A549 treated with ZK216348 at 1 μM for 4 hours (cell line): ENCODE measurements at places on chromosomes 11 and 22. TPM values are rescaled to one million over a fixed set of nuclear protein-coding genes. Genes with fewer than 3 reads are reported as not detected.

The MMP13 gene
- total RNA-seq, result 0.09 to 0.15 TPM in 2 of 5 replicates, not detected in the others

The CELF1 gene
- 38.6 to 58.5 TPM (median 45.5 TPM) in 5 replicates for total RNA-seq

The POU2AF2 gene
- not detected in 5 replicates for total RNA-seq

The SLC22A25 gene
- total RNA-seq, result not detected in 5 replicates

The OR6T1 gene
- not detected in 5 replicates for total RNA-seq

The DCDC1 gene
- 0.32 to 0.67 TPM (median 0.59 TPM) in 5 replicates for total RNA-seq

The APOC3 gene
- total RNA-seq, result not detected in 5 replicates

The LGR4 gene
- 21.0 to 48.6 TPM (median 35.1 TPM) in 5 replicates for total RNA-seq
